Endodermal cell (in vitro differentiated cells): ENCODE measurements at places on chromosomes 11 and 22. TPM values are rescaled to one million over a fixed set of nuclear protein-coding genes. Genes with fewer than 3 reads are reported as not detected.

Gene OR56A1
- total RNA-seq, result 0.14 and 0.31 TPM in 2 replicates

Gene MFRP
- not detected in 2 replicates for total RNA-seq

GRCh38 chr11:134322553-134322952 is 9.2 kb upstream of the GLB1L2 start:
- H3K4me1 ChIP-seq, result no peaks in the 10 kb centered on the region
- H3K27ac ChIP-seq, result no peak overlapping the region
- no peaks in the 10 kb centered on the region for H3K27me3 ChIP-seq
- no peak for DNase-seq
- H3K36me3 ChIP-seq, result no peaks in the 10 kb centered on the region

Gene PNPLA3
- 42.5 and 52.6 TPM in 2 replicates for total RNA-seq

GRCh38 chr11:116505298-116506262 is 267.2 kb downstream of the BUD13 start:
- H3K27ac ChIP-seq, result no peak overlapping the region
- H3K27me3 ChIP-seq, result peaks cover 5% of the 10 kb centered on the region
- no peaks in the 10 kb centered on the region for H3K4me1 ChIP-seq
- no peaks in the 10 kb centered on the region for H3K36me3 ChIP-seq

GRCh38 chr22:35824256-35824655 is 106.6 kb downstream of the APOL5 start:
- H3K4me3 ChIP-seq, result no peak overlapping the region
- DNase-seq, result no peak
- H3K27me3 ChIP-seq, result no peaks in the 10 kb centered on the region
- no peaks in the 10 kb centered on the region for H3K4me1 ChIP-seq
- peaks cover 25% of the 10 kb centered on the region for H3K36me3 ChIP-seq
- H3K27ac ChIP-seq, result no peak overlapping the region

Gene CBX7
- 13.6 and 14.2 TPM in 2 replicates for total RNA-seq

DNA sequence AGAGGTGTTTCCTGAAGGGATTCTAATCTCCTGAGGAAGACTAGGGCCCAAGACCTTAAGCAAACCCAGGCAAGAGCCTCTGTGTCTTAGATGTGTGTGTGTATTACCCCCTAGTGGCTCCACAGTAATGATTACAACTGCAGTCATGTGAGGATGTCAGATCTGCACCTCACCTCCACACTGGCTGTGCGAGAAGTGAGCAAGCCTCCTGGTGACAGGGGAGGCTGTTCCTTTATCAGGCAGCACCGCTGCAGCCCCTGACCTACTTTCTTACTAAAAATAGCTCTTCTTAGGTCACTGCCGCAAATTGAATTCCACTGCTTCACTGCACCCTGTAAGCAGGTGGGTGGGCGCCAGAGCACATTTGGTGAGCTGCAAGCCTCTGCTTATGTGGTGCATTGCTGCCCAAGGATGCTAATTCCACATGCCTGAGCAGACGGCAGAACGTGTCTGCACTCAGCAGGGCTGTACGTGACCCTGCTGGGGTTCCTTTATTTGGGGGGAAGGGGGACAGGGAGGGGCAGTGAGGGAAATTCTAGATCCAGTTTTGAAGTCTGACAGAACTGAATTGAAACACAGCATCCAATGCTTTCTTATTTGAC is 112.4 kb downstream of the KCNC1 start:
- no peak for DNase-seq
- H3K4me1 ChIP-seq, result no peaks in the 10 kb centered on the region
- no peaks in the 10 kb centered on the region for H3K27me3 ChIP-seq

Gene TREH
- total RNA-seq, result not detected in 2 replicates
